ENCODE measurements at places on chromosomes 5 and 9.

- DNase-seq: no peak
These were observed 67.6 kb upstream of the SELENOP start for GRCh38 chr5:42879291-42879690.

DNA sequence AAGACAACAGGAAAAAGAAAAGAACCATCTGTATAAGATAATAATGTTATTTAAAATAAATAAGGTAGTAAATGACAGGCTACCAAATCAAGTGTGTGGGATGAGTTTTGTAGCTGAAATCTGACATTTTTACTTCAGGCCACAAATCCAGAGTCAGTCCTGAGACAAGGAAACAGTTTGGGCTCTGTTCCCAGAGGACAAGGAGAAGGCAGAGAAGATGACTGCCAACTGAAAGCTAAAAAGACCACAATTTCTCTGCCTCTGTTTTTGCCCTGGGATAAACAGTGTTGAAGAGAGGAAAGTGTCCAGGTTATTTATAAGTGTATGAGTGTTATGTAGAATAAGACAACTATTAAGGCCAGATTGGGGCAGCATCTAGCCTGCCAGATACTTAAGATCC, 180.5 kb downstream of the NFIB start:
- DNase-seq: no peak

- no peak for DNase-seq
These were observed 7.9 kb downstream of the UGT3A2 start for GRCh38 chr5:36058776-36059175.

GRCh38 chr9:100126423-100126822, 27.4 kb downstream of the INVS start:
- DNase-seq: peak; percentile 22

GRCh38 chr5:143271431-143271830, 132.1 kb downstream of the NR3C1 start:
- DNase-seq: no peak

- no peak for DNase-seq
These were observed 67.4 kb upstream of the PTCH1 start for GRCh38 chr9:95584176-95584575.

GRCh38 chr5:132662925-132663770, 5.2 kb downstream of the IL13 start:
- peak; percentile 24 for DNase-seq

DNA sequence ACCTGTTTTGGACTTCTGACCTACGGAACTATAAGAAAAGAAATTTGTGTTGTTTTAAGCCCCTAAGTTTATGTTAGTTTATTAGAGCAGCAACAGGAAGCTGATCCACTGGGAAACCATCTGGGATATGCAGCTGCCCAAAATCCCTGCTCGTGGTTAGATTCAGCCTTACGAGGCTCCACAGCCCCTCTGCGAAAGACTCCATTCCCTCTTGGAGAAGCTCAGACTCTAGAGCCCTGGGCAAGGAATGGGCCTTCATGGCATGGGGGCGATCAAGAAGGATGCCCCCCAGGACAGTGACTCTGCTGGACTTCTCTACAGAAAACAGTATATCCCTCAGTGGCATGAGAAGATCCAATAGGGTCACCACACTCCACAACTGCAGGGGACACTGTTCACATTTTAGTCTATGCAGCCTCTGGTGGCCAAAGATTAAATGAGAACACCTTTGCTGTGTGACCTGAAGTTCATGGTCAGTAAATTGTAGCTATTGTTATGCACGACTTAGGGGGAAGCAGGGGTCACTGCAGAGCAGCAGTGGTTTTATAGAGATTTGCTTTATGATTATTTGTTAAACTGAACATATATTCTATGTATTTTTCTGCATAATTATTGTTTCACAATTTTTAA, 21.1 kb downstream of the IRF1 start:
- peak; percentile 63 for DNase-seq

GRCh38 chr9:81118416-81118815, 570.9 kb downstream of the TLE1 start:
- no peak for DNase-seq

DNA sequence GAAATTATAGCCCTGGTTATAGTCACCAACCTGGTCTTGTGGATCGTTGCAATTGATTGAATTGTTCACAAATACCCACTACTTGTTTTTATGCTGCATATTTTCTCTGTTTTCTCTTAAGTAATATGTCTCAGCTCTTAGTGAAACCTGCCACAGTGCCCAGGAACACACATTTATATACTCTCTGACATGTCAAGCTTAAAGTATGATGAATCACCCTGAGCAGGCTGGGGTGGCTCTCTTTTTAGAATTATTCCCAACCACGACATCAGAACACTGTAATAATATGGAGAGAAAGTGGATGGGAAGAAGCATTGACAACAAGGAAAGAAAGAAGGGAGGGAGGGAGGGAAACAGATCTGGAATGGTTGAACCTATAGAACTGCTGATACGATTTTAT, 72.8 kb upstream of the ZNF608 start:
- no peak for DNase-seq

DNA sequence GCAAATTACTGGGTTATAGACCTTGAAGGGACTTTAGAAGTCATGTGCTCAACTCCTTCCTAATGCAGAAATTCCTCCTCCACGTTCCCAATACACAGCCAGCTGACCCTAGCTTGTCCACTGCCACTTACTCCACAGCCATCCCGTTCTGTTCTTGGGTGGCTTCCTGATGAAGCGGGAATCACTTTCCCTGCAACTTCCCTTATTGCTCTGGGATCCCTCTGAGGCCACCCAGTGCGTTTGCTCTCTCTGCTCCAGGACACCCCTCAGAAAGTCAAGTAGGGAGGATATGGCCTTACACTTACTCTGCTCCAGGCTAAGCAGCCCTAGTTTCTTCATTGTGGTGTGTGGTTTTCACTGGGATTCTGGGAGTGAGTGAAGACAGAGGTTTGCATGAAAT, 55.5 kb downstream of the GALNT12 start:
- DNase-seq: peak; percentile 19

GRCh38 chr5:151067632-151068432, 13.0 kb downstream of the TNIP1 start:
- DNase-seq: no peak

DNA sequence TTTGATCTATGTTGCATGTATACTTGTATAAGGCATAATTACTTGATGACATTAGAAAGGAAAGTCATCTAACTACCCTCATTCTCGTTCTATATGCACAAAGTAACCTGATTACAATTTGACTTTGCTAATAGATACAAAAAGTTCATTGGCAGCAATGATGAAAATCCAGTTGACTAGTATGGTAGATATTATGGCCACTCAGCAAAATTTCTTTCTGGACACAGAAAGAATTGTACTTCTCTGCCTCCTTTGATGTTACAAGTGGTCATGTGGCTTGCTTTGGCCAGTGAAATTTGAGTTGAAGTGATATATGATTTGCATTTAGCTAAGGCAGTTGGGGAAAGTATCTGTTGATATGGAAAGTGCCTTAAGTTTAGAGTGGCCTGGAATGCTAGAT, 723.7 kb upstream of the ARRDC3 start:
- no peak for DNase-seq

DNA sequence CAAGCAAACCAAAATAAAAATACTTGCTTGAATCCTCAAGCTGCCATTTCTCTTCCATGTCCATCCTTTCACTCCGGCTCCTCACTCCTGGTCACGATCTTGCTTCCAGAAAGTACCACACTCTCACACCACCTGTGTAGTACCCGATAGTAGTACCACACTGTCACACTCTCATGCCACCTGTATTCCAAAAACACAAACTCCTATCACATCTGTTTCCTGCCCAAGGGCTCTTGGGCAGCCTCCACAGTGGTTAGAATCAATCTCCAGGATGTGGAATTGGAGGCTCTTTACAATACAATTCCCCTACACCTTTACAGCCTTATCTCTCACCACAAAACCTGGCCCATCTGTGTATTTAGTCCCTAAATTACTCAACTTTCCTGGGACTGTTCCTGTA, 130.6 kb downstream of the GNAQ start:
- no peak for DNase-seq

DNA sequence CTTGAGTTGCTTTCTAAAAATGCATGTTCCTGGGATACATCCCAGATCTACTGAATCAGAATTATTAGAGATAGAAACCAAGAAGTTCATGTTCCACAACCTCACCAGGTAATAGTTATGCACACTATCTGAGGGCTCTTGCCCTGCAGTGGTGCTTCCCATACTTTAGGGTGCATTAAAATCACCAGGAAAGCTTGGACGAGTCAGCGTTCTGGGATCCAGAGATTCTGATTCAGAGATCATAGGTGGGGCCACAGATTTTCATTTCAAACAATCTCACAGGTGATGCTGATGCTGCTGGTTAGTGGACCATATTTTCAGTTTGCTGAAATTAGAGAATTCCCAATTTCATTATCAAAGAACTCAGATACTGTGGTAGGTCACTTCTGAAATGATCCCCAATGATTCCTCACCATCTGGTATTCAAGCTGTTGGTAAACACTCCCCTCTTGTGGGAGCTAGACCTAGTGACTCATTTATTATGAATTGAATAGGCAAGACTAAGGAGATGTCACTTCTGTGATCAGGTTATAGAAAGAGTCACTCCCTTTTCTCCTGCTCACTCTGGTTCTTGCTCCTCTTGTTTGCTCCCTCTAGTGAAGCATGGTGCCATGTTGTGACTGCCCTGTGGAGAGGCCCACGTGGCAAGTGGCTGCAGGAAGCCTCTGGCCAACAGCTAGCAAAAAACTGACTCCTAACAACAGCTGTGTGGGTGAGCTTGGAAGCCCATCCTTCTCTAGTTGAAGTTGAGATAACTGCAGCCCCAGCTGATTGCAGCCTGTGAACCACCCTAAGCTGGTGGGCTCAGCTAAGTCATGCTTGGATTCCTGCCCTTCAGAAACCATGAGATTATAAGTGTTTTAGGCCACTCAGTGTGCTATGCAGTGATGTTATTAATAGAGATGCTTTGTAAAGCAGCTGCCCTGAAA, 59.8 kb downstream of the SH3TC2 start:
- DNase-seq: peak; percentile 60

DNA sequence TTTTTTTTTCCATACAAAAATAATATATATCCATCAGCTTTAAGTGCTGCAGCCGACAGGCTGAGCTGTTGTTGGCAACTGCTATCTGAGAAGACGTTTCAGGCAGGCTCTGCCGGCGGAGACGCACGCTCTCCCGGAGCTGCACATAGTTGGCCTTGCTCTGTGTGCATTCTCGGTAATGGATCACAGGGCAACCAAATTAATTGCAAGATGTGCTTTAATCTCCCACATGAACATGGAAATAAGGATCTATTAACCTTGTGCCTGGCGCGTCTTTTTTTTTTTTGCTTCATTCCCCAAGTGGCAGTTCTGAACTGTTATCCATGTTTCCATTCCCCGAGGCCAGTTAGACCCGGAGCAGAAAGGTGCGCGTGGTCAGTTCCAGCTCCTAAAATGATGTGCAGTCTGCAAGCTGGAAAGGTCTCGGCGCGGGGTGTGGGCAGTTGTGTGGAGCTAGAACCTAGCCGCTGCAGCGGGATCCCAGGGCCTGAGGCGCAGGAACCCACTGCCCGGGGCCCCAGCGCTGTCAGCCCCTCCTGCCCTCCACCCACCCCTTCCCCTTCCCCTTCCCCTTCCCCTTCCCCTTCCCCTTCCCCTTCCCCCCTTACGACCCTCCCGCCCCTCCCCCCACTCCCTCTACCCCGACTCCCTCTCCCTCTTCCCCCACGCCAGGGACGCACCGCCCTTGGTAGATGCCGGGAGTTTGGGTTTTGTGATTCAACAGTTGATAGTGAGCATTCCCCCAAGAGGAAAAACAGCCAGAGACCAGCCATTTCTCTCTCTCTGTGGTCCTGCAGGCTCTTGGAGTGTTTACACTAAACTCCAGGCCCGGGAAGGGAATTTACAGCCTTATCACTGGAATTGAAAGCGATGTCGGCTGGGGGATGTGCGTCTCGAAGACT, 137.8 kb downstream of the CEP120 start:
- peak; percentile 21 for DNase-seq

- no peak for DNase-seq
These were observed 7.2 kb downstream of the RACK1 start for GRCh38 chr5:181236471-181236870.

All from EH (cell line).